ENCODE measurements at places on chromosomes 4 and X. TPM values are rescaled to one million over a fixed set of nuclear protein-coding genes. Genes with fewer than 3 reads are reported as not detected.

STX18 gene
- total RNA-seq, result 29.2 TPM

MSL3 gene
- total RNA-seq, result 16.3 TPM

ANKRD37 gene
- total RNA-seq, result 4.0 TPM

HSD17B11 gene
- total RNA-seq, result 17.6 TPM

CT55 gene
- not detected for total RNA-seq

PAGE5 gene
- total RNA-seq, result not detected

DRD5 gene
- total RNA-seq, result not detected

SLC25A43 gene
- 9.8 TPM for total RNA-seq

PPP1R3F gene
- 2.9 TPM for total RNA-seq

EREG gene
- 0.13 TPM for total RNA-seq

HSFX1 gene
- 0.66 TPM for total RNA-seq
